ENCODE measurements at places on chromosomes 1 and 21. TPM values are rescaled to one million over a fixed set of nuclear protein-coding genes. Genes with fewer than 3 reads are reported as not detected.

NCAM2 gene
- total RNA-seq, result not detected

MAP10 gene
- total RNA-seq, result 0.75 TPM

FCRL4 gene
- total RNA-seq, result not detected

SH2D2A gene
- 5.2 TPM for total RNA-seq

RNF115 gene
- total RNA-seq, result 12.2 TPM

USP21 gene
- 24.6 TPM for total RNA-seq

HJV gene
- total RNA-seq, result not detected

BNIPL gene
- 0.09 TPM for total RNA-seq

CFAP45 gene
- 0.51 TPM for total RNA-seq

CD1E gene
- not detected for total RNA-seq

WDR64 gene
- total RNA-seq, result not detected

SYNJ1 gene
- total RNA-seq, result 2.5 TPM

RAD54L gene
- total RNA-seq, result 12.1 TPM

Data from A549 treated with CpdA at 1 μM for 4 hours (cell line).